Hindlimb muscle (tissue), 1 donor: ENCODE measurements at places on chromosomes 6 and 20.
A peak's percentile ranks its signal among the peaks of the same experiment; 100 is the strongest.

- DNase-seq = no peak
Measured at GRCh38 chr20:59145247-59145923, 18.2 kb upstream of the ZNF831 start.

- no peak for DNase-seq
Measured at GRCh38 chr6:147859071-147859470, 350.6 kb downstream of the SAMD5 start.

DNA sequence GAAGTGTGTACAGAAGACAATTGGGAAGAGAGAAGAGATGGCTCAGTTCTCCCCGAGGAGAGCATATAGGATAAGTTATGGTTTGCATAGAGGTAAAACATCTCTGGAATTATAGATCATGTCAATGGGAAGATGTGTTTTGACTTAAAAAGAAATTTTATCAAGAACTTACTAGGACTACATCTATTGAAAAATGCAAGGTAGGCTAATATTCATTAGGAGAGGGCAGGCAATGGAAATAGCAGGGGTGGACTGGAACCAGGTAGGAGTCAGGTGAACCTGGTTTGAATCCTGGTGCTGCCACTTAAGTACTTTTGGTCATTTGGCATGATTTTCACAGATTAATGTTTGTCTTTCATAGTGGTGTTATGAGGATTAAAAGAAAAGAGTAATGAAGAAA is 96.2 kb downstream of the FARS2 start:
- no peak for DNase-seq

DNA sequence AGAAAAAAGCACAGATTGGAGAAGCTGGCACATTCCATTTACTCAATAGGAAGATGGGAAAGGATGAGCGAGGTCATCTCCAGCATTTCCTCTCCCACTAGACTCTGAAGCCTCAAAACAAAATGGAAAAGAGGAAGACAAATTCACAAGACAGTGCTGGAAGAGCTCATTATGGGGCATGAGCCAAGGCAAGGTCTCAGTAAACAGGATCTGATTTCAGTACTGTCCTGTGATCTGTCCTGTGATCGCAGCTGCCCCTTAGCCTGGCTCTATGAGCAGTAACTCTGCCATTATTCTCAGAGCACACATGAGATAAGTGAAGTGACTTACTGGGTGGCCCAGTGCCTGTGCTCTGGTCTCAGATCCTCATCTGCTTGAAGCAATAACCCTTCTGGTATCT is 68.1 kb upstream of the SLC4A11 start:
- no peak for DNase-seq

DNA sequence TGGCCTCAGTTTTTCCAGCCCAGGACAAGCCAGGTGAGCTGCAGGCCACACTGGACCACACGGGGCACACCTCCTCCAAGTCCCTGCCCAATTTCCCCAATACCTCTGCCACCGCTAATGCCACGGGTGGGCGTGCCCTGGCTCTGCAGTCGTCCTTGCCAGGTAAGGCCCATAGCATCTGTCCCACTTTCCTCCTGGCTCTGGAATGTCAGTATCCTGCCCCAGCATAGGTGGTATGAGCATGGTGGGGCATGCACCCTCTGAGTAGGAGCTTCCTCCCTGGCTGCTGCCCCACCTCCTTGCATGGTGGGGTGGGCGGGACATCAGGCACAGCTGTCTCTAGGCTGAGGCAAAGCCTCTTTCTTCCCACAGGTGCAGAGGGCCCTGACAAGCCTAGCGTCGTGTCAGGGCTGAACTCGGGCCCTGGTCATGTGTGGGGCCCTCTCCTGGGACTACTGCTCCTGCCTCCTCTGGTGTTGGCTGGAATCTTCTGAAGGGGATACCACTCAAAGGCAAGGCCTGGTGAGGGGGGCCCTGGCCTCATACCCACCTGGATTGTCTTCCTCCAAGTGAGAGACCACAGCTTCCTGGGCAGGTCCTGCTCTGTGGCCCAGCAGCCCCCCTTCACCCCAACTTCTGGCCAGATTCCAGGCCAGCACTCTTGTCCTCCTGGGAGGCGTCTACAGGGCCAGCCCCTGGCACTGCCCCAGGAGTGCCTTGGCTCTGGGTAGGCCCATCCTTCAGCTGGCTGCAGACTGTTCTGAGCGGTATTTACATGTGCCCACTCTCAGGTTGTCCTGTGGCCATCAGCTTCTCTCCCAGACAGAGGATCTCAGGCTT is 9.1 kb downstream of the PI16 start:
- DNase-seq = no peak

DNA sequence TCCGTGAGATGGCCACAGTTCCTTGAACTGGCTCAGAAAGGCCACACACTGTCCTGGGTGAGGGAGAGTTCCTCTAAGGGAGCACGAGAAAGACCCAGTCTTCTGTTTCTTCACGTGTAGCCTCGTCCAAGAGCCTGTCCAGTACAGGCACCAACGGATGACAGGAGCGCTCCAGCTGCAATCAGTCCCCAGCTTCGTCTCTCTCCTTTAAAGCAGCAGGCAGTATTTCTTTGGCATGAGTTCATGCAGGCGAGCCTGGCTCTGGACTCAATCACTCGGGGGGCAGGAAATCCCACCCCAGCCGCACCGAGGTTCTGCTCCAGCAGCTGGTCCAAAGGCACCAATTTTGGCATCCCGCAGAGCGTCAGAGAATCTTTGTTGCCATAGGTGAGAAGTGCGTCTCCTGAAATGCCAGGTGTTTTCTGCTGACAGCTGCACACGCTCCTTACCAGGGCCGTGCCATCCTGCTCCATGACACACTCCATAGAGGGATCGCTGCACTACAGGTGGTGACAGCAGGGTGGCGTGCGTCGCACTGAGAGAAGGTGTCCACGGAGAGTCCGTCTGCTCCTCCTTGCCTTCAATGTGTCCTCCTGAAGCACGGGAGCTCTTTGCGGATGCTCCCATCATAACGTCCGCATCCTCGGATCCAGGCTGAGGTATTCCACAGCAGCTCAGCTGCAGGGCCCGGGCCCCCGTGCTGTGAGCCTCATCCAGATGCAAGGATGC is 59.6 kb upstream of the AFDN start:
- DNase-seq = no peak

DNA sequence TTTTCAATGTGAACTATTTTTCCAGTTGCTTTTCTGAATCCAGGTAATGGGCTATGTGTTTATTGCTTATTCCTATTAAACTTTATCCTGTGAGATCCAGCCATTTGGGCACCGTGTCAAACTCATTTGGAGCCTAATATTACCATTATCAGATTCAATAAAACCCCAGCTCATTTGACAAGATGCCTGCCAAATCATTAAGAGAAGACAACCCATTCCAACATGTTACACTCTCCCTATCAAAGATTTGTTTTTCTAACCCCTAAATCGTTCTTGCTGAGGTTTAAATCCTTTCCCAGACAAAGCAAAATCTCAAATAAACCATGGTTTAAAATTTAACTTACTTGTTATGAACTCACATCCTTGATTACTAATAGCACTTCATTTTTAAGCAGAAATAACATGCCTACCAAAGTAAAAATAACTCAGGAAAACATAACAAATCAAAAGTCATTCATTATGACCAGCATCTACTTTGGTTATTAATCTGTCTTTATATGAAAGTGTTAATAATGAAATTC is 130.0 kb upstream of the TCF21 start:
- no peak for DNase-seq

- DNase-seq = no peak
Measured at GRCh38 chr6:91751526-91751925, 1164.7 kb upstream of the MAP3K7 start.

DNA sequence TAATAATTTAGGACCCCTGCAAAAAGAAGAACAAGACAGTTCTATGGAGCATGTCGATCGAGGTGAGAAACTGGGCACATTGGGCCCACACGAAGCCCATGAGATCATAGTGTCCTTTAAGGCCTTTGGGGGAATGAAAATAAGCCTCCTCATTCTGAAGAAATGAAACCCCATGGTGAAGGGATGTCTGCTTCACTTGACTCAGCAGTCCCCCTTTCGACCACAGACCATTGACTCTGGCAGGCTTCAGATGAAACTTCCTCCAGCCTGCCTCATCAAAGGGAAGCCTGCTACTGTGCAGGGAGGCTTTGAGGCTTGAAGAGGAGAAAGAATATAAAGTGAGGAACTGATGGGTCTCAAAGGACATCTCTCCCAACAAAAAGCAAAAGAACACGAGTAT is 144.2 kb upstream of the FBXL4 start:
- no peak for DNase-seq

GRCh38 chr6:16948396-16948795 is 153.5 kb upstream of the STMND1 start:
- DNase-seq = no peak

- DNase-seq = no peak
Measured at GRCh38 chr6:28841290-28841689, 82.5 kb downstream of the TRIM27 start.

GRCh38 chr20:44407402-44408184 is 52.1 kb downstream of the HNF4A start:
- DNase-seq = no peak

- no peak for DNase-seq
Measured at GRCh38 chr6:122388945-122389344, 10.5 kb upstream of the HSF2 start.

DNA sequence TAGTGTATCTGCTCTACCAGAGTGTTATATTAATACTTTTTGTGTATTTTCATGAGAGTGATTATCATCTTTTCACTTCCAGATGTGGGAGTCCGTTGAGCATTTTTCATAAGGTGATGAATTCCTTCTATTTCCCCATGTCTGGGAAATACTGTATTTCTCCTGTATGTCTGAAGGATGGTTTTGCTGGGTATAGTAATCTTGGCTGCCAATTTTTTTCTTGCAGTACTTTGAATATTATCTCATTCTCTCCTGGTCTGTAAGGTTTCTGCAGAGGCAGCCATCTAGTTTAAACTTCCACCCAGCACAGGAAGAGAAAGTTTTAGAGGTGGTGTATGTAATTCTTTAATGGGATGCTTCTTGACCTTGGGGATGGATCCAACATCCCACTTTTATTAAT is 15.4 kb upstream of the DYNLRB1 start:
- DNase-seq = no peak

DNA sequence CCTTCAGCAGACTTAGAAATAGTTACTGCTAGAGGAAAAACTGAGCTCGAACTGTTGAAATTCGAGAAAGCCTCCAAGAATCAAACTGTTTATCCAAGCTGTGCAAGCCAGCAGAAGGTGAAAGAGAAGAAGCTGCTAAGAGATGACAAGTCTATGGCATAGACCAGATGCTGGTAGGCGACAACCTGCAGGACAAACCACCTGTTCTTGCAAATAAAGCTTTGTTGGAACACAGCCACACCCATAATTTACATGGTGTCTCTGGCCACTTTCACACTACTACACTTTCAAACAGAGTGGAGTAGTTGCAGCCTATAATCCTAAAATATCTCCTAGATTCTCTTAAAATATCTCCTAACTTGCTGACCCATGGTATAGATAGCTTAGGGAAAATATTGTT is 33.3 kb downstream of the TNFRSF21 start:
- no peak for DNase-seq

DNA sequence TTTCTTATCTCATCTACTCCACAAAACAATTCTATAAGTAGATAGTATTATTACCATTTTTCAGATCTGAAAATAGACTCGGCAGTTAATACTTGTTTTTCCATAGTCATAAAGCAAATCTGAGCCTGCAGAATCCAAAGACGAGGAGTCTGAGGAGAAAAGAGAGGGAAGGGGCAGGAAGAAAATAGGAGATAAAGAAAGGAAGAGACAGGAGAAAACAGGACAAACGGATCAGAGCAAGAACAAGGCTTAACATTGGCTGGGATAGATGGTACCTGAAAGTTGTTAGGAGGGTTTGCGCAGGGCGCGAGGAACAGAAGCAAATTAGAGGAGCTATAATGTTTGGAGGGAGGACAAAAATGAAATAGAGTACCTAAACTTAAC is 639 bp upstream of the PPIL1 start:
- DNase-seq = no peak

DNA sequence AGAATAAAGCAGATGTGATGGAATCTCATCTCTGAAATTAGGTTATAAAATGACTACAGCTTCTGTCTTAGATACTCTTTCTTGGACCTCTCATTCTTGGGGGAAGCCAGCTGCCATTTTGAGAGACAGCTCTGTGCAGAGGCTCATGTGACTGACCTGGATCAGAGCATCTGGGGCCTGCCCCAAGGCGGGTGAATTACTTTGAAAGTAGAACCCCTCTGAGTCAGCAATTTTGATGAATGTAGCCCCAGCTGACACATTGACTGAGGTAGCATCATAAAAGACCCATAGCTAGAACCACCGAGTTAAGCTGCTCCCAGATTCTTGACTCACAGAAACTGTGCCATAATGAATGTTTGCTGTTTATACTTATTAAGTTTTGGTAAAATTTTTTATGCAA is 124.5 kb downstream of the THEMIS start:
- DNase-seq = no peak

DNA sequence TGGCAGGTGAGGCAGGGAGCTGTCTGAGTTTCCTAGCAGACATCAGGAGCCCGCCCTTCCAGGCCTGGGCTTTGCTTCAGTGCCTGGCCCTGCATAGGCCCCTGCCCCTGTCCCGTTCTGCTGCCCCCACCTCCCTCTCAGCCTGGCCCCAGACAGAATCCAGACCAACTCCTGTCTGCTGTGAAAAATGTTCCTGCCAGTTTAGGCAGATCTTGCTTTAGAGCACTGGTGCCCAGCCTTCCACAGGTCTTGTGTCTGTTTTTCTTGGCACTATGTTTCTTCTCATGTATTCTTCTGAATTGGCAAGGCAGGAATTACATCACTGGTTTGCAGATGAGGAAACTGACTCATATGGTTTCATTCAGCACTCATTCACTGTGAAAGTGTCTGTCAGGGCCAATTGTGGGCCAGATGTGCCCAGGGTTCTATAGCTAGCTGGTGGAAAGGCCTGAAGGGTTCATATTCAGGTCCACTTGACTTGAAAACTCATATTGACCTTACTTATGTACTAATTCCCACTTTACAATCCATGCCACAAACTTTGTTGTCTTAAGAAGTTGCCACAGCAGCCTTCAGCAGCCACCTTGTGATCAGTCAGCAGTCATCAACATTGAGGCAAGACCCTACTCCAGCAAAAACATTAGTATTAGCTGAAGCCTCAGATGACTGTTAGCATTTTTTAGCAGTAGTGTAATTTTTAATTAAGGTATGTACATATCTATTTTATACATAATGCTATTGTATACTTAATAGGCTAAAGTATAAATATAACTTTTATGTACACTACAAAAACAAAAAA is 40.5 kb downstream of the HLA-F start:
- no peak for DNase-seq

- DNase-seq = peak; percentile 36
Measured at GRCh38 chr6:49906526-49906925, 40.2 kb upstream of the CRISP1 start.

- no peak for DNase-seq
Measured at GRCh38 chr20:13771853-13772453, 12.8 kb downstream of the ESF1 start.

- no peak for DNase-seq
Measured at GRCh38 chr20:1061484-1062221, 56.7 kb upstream of the PSMF1 start.

- DNase-seq = no peak
Measured at GRCh38 chr6:170155464-170156196, 135.2 kb downstream of the DLL1 start.

GRCh38 chr6:106053484-106054205 is 32.5 kb upstream of the PRDM1 start:
- DNase-seq = no peak
